ENCODE measurements at places on chromosomes 3 and 15.

GRCh38 chr3:172541945-172542488, 18.8 kb upstream of the TNFSF10 start:
- no peak for DNase-seq

DNA sequence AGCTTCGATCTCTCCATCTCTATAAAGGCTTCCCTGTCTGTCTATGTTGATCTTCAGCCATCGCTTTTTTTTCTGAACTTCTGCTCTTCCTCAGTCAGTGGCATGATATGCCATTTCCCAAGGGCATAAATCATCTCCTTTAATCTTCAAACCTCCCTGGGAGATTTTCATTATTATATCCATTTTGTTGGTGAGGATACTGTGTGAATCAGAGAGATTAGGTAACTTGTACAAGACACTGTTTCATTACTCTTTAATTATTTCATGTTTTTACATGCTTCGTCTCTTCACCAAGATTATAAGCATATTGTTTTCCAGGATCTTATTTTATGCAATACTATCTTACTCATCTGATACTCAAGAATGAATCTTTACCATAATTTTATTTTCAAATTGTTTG, 124.8 kb upstream of the ATP11B start:
- no peak for DNase-seq

GRCh38 chr15:100849021-100849854, 30.4 kb upstream of the ALDH1A3 start:
- DNase-seq = peak; percentile 77

GRCh38 chr3:42975456-42975855, 3.7 kb upstream of the GASK1A start:
- no peak for DNase-seq

DNA sequence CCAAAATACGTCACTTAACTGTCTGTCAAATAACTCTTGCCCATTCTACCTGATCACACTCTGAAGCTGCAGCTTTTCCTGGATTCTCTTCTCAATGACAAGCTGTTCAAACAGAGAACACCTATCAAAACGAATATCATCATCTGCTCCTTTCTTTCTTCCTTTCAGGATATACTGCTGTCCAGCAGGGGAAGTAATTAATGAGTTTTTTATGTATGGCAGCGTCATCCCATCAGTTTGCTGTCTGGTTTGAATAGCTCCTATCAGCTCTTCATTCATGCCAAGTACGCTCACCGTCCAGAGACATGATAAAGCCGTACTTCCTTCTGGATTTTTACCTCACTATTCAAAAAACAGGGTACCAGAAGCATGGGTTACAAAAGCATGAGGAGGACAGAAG, at the start of gene CHRM5:
Gene CHRM5 (plus strand): TSS at position 274 of the 400 bp plus-strand sequence. CDS start 94,221 bp downstream, outside the sequence.
- DNase-seq = no peak

DNA sequence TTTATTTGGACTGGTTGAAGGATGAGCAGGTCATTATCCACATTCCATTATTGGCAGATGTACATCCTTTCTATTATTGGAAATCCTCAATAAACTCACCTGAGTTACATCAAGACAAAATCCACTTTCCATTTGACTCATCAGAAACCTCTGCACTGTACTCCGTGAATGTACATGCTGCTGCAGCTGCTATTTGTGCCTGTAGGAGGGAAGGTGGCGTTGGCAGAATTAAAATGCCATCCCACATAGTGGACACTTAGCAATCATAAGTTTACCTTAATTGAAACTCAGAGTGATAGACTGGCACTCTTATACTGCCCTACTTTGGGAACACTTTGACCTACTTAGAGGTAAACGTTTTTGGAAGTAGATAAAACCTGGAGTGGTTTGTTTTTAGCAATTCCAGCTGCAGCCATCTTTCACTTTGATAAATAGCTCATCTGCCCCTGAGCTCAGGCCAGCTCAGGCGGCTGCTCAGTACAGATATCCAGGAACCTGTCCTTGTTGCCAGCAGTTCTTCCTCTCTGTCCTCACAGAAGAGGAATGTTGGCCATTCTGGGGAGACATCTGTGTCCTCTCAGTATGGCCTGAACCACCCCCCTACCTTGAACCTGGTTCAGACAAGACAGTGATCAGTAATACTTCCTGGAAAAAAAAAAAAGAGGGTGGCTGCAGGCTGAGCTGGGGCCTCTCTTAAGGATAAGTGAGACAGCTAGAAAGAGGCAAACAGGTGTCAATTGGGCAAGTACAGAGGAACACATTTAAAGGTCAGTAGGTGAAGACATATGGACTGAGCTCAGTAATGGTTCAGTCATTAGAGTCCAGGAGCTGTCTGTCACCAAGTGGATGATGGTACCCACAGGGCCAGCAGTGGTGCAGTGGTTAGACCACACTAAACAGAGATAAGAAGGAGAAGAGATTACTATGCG, 153.4 kb upstream of the UMPS start:
- no peak for DNase-seq

GRCh38 chr3:126113733-126114442, 30.0 kb upstream of the SLC41A3 start:
- DNase-seq = no peak

DNA sequence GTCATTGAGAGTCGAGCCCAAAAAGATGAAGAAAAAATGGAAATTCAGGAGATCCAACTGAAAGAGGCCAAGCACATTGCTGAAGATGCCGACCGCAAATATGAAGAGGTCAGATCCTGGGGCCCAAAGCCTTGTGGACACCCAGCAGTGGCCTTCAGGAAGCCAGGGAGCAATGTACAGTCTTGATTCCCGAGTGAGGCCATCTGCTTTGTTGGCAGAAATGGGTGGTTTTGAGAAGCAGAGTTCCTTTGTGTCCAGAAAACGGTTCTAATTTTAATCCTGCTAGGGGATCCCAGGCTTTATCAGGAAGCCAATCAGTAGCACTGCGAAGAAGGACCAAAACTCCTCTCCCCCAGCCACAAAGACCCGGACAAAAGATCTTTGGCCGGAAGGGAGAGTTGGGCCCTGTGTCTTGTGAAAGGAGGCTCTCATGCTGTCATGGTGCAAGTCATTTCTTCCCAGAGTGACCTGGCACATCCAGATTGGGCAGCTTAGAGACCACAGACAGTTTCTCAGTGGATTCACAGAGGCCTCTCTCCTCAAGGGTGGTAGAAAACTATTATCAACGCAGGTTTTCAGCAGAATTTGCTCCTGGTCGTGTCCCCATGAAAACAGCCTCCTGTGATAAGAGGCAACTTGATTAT, 17.1 kb downstream of the TPM1 start:
- DNase-seq = no peak

GRCh38 chr3:27311400-27311799, 57.8 kb downstream of the NEK10 start:
- no peak for DNase-seq

DNA sequence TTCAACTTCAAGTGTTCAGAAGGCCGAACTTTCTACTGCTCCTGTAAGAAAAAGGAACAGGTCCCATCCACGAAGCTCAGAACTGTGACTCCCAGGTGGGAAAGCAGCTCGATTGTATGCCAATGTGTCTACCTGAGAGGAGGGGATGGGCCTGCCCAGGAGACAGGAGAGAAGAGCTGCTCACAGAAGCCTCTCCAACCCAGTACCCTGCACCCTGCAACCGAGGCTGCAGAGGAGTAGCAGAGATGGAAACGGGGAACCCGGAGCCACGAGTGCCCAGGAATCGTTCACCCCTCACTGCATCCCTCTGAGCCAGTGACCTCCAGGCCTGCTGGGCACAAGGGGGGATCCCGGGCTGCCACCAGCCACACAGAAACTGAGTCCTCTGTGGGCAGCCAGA, 86.5 kb upstream of the PRR23E start:
- no peak for DNase-seq

DNA sequence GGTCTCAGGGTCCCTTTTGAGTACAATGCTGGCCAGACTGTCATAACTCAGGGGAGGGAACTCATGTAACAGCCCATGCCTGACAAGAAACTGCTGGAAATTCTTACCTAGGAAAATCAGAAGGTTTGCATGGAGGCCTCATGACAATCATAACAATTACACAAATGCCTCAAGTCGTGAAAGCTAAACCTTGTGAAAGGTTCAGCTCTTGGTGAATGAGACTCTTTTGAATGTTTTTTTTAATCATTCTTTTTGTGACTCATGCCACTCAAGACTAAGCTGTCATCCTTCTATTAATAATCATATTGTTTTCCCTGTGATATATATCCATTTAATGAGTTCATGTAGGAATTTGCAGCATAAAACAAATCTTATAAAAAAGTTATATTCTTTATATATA, 61.4 kb upstream of the LEKR1 start:
- DNase-seq = no peak

- no peak for DNase-seq
Measured at GRCh38 chr3:64578797-64579196, 109.0 kb downstream of the ADAMTS9 start.

DNA sequence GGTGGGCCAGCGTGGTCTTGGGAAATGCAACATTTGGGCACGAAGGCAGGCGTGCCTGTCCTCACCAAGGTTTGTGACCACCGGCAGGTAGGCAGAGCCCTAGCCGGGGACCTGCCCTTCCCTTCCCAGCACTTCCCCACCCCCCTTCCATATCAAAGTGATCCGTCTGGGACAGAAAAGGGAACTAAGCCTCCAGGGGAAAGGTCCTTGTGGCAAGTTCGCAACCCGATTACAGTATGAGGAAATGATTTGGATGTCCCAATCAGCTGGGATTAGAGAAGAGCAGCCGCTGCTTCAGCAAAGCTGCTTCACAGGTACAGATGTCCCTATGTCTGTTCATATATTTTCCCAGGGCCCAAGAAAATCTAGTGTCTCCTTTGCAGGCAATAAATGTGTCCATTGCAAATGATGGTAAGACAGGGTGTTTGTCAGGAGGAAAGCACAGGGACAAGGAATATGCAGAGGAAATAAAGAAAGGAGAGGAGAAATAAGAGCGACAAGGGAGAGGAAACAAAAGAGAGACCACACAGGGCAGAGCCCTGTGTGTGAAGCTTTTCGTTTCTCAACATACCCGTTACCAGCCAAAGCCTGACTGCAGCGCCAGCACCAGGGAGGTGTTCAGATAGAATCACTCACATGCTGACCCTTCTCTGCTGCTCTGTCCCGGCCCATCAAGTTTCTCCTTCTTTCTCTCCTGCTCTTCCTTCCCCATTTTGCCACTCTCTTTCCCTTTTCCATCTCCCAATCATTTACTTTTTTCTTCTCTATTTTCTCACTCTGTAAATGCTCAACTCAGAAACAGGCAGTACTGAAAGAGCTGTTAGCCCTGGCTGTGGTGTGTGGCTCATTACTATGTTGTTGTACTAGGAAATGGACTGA, 17.4 kb upstream of the SECISBP2L start:
- DNase-seq = no peak

GRCh38 chr15:97791824-97792792, 168.4 kb upstream of the ARRDC4 start:
- DNase-seq = no peak
